Activated CD8-positive, alpha-beta memory T cell treated with anti-CD3 and anti-CD28 coated beads for 1 hour (primary cell): ENCODE measurements at places on chromosomes 5 and 9.

DNA sequence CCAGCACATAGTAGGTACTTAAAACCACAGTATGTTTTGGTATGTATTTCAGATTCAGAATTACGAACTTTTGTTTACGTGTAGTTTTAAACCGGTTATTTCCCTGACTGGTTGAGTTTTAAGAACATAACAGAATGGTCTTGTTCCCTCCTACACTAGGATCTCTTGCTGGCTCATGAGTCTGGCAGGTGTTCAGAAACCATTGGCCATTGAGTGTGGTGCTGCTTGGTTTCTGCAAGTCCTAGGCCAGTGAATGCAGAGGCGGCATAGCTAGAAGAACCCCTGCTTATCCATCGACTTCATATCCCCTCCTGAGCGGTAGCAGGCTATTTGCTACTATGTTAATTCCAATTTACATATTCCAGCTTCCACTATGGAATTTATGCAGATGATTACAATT, 65.6 kb downstream of the GPR21 start:
- no peak for DNase-seq

DNA sequence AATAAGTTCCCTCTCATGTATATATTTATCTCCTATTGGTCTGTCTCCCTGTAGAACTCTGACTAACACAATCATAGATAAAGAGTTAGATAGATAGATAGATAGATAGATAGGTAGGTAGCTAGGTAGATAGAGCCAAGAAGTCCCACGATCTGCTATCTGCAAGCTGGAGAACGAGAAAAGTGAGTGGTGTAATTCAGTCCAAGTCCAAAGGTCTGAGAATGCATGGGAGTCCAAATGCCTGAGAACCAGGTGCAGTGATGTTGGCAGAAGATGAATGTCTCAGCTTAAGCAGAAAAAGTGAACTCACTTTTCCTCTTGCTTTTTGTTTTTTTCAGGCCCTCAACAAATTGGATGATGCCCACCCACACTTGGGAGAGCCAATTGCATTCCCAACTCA, 37.7 kb upstream of the ZFR start:
- DNase-seq = no peak

DNA sequence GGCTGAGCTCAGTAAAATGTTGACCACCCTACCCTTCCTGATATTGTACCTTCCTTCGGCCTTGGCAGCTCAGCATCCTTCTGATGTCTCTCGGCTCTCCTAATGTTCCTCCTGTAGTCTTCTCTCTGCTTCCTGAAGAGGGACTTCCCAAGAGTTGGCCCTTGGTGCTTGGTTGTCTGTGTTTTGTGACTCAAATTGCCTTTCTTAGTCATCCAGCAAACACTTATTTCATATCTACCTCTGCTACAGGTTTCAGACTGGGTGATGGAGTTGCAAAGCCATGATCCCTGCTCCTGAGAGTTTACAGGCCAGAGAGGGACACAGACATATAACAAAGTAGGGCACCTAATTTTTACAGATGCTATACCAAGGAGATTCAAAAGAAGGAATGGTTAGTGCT, 70.1 kb downstream of the SV2C start:
- DNase-seq = no peak

GRCh38 chr5:150172145-150172544, 5.6 kb downstream of the CDX1 start:
- DNase-seq = no peak

GRCh38 chr9:71765693-71766092, 2.6 kb downstream of the CEMIP2 start:
- no peak for DNase-seq

DNA sequence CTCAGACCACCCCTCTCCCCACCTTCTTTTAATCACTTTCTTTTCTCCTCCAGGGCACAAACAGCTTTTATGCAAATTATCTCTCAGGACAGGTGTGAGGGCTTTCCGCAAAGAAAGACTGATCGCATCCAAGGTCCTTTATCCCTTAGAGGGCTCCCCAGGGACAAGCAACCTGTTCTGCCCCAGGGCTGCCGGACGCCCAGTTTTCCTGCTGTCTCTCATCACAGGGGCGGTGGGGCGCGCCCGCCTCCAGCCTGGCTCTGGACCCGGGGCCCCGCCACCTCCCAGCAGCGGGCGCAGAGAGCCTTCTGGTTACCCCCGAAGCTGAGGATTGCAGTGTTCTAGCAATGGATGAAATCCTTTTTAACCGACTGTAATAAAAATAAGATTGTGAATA, 266.1 kb downstream of the CWC27 start:
- no peak for DNase-seq

DNA sequence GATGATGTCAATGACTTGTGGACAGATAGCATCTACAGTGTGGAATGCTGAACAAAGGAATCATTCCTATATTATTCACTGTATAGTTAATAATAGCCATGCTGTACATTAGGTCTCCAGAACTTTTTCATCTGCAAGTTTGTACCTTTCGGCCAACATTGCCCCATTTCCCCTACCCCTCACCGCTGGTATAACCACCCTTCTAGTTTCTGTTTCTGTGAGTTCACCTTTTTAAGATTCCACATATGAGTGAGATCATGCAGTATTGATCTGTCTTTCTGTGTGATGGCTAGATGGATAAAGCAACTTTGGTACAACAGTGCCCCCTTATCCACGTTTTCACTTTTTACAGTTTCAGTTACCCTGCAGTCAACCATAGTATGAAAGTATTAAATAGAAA, 18.8 kb upstream of the ALDH1B1 start:
- no peak for DNase-seq

DNA sequence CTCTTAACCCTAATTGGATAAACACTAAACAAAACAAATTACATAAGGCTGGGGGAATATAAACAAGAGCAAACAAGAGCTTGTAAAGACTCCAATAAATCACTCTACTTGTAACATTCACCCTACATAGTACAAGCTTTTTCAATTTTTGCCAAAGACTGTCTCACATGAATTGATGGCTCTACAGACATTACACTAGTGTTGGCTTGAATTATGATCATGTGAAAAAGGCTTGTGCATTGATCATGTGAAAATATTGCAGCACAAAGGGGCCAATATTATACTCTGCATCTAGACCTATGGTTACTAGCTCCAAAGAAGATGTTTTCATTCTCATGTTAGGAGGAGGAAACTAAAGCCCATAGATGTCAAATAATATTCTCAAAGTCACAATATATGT, 212.6 kb downstream of the MCTP1 start:
- DNase-seq = no peak

- DNase-seq = no peak
Measured at GRCh38 chr9:21559402-21560280, 77.5 kb upstream of the IFNE start.

DNA sequence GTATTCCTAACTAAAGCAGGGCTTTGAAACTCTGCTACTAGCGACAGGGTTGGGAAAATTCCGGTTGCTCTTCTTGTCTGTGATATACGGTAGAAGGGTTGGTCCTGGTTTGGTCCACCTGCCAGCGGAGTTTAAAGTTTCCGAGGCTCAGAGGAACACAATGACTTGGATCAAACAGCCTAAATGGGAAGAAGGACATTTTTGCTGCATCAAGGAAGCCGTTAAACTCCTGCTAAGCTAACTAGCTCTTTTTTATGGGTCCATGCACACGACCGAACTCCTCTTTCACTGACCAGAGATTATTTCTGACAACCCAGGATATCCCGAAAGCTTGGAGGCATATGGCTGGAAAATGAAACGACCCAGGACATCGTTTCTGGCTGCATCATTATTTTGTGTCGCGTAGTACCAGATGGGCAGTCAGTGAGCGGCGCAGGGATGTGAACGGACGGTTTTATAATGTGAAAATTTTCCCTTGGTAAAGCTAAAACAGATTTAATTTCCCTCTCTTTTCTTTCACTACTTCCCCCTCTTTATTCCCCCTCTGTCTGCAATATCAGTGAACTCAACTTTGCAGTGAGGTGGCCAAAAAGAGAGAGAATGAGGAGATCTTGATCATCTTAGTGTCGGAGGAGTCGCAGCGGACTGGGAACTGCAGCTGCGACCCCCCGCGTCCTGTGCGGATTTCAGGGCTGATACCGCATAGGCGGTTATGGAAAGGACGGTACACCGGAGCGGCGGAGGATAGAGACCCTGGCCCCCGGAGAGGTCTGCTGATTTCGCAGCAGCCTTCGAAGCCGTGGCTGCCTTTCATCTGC, at the start of gene LURAP1L:
TSS of gene LURAP1L (plus strand) at position 160 of the 818 bp plus-strand sequence. CDS start 696 bp downstream, outside the sequence.
- DNase-seq = no peak

GRCh38 chr9:77864211-77864889, 167.3 kb downstream of the GNAQ start:
- DNase-seq = no peak

DNA sequence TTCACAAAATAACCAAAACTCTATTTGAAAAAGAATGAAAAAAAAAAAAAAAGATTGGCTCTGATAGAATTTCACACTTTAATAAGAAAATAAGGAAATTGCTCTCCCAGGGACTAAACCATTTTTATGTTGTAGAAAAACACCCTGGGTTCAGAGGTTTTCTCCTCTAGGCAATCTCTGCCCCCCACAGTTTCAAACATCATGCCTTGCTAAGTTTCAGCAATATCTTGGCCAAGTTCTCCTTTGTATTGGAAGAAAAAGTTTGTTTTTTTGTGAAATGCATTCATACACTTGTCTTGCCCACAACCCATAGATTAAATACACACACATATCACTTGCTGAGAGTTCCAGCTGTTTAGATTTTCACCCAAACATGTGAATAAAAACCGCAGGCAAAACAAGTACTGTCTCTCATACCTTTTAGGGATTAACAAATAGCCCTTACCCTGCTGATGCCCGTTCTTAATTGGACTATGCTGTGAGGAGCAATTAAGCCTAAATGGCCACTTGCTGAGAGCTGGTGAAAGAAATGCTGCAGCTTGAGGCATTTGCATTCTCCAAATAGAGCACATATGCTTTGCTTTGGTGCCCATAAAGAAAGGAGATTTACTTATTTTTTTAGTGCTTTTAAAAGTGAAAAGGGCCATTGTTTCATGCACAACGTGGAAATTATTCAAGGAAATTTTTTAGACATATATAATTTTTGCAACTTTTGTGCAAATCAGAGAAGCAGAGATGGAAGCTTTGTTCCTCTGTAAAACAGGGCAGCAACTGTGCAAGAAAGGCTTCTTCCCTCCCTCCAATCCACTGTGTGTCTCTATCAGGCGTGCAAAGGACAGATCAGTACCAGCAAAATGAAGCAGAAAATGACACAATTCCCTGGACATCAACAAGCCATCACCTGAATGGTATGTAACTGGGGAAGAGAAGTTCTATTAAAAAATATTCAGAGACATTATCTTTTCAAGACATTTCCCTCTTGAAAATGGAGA, 262.4 kb upstream of the KIF2A start:
- DNase-seq = no peak

DNA sequence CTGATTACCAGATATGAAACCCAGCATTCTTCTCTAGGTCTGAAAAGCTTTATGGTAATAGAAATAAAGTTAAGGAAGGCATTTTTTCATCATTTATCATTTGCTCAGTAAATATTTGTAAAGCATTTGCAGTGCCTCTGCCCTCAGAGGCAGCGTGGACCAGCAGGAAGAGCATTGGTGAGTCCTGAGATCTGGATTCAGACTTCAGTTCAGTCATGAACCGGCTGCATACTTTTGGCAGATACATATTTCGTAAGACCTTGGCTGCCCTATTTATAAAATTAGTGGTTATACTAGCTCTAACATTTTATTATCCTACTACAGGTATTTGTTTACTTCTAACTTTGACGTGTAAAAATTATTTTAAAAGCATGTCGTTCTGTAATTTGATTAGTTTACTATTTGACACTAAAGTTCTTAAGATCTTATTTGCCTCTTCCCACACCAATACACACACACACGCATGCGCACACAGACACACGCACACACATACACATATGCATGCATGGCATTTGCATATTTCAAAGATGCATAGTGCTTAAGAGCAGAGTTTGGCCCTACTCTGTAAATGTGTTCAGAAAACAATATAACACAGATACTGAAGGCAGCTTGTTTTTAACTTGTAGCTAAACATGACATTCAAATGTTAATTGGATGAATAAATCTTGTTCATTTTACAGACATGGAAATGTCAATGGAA, 101.9 kb downstream of the RPS23 start:
- DNase-seq = no peak

GRCh38 chr5:122111460-122111859, 17.9 kb upstream of the ZNF474 start:
- DNase-seq = no peak

GRCh38 chr5:120017513-120017912, 388.2 kb downstream of the FAM170A start:
- no peak for DNase-seq

DNA sequence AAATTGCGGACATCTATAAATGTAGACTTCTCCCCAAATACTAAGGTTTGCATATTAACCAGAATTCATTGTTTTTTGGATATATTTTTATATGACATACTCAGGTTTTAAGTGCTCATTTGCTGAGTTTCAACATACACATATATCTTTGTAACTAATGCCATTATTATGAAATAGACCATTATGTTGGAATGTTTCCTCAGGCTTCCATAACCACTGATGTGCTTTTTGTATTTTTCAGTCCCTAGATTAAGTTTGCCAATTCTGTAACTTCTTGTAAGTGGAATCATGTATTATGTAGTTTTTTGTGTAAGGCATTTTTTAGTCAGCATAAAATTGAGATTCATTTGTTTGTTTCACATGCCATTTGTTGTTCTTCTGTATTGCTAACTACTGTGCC, 32.1 kb downstream of the HSPA4 start:
- DNase-seq = no peak

GRCh38 chr5:100479079-100479688, 56.0 kb upstream of the FAM174A start:
- no peak for DNase-seq

DNA sequence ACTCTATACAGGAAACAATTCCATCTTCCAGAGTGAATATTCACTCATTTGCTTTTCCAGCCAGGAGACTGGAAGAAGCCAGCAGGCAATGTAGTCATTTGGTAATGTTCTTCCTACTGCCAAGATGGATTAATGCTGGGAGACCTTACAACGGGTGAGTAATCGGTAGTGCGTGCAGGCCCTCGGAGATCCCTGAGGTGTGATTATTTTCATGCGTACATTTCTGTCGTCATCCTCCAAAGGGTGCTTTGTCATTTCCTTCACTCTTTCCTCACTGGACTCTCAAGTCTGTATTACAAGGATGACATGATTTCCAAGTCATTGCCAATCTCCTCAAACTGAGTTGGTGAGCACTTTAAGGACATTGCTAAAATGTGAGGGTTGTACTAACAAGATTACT, 263.5 kb downstream of the CWC27 start:
- no peak for DNase-seq
